Effector CD8-positive, alpha-beta T cell (primary cell): ENCODE measurements at places on chromosomes 11 and 22.

DNA sequence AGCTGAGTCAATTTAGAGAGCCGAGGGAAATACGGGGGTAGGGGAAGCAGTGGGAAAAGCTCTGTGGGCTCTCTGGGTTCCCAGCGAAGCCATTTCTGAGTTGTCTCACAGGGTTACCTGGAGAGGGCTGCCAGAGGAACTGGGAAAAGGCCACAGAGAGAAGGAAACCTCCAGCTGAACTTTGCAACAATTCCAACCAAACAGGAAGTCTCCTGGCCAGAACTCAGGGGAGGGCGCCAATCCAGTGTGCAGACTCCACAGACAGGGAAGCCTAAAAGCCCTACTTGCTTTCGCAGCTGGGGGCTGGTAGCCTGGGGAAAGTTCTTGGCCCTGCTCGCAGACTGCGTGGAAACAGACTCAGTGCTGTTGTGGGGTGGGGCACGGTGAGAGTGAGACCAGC lies 23.1 kb upstream of the GNAZ start:
- no peak for DNase-seq

DNA sequence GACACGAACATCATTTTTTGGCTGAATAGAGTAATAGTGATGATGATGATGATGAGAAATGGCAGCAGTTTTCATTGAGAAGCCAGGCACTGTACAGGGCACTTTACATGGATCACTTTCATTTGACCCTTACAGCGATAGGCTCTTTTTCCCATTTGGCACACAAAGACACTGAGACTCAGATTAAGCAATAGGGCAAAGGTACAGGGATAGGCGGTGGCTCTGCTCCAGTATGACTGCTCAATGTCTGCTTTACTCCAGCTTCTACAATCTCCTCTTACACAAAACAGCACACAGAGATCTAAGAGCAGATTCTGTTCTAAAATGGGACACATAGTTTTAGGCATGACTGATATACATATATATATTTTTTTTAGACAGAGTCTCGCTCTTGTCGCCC lies 40.6 kb downstream of the MPPED2 start:
- DNase-seq: no peak

DNA sequence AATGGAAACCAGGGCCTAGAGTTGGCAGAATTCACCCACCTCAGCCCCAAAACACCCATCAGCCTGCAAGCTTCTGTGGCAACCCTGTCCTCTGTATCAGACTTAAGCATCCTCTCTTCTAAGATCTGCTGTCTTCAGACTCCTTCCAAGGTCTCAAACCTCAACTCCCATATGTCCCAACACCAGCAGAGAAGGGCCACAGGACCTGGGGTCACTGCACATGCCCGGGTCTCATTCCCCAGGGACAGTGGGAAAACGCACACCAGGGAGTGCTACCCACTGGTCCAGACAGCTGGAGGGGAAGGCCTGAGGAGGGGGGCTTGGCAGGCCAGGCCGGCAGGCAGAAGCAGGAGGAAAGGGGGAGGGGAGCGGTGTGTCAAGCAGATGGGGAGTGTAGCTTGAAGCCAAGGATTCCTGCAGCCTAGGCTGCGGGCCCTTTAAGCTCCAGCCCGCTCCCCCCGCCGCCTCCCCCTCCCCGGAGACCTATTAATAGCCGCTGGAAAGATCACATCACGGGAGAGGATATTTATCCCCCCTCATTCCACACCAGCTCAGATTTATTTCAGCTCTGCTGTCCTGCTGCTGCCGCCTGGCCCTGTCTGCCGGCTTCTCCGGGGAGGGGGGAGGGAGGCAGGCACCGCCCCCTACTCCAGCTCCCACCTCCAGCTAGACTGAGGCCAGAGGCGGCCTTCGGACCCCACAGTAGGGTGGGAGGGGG lies 16.7 kb downstream of the BCL9L start:
- no peak for DNase-seq

GRCh38 chr11:24819006-24819405 lies 322.2 kb downstream of the LUZP2 start:
- no peak for DNase-seq

DNA sequence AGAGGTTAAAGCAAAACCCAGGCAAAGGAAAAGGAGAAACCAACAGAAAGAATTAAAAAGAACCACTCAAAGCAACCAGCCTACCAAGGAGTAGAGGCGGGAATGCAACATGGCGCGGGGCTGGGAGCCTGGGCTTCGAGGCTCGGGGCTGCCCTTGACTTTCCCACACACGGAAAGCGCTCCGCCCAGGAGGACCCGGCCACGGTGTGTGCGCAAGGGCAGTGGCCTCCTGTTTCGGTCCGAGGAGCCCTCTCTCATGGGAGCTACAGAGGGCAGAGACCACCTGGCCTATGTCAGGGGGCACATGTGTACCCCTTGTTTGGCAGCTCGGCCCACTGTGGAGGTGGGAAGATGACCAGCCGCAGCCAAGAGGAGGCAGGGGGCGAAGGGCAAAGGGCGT lies 55.9 kb downstream of the APOL1 start:
- DNase-seq: no peak

DNA sequence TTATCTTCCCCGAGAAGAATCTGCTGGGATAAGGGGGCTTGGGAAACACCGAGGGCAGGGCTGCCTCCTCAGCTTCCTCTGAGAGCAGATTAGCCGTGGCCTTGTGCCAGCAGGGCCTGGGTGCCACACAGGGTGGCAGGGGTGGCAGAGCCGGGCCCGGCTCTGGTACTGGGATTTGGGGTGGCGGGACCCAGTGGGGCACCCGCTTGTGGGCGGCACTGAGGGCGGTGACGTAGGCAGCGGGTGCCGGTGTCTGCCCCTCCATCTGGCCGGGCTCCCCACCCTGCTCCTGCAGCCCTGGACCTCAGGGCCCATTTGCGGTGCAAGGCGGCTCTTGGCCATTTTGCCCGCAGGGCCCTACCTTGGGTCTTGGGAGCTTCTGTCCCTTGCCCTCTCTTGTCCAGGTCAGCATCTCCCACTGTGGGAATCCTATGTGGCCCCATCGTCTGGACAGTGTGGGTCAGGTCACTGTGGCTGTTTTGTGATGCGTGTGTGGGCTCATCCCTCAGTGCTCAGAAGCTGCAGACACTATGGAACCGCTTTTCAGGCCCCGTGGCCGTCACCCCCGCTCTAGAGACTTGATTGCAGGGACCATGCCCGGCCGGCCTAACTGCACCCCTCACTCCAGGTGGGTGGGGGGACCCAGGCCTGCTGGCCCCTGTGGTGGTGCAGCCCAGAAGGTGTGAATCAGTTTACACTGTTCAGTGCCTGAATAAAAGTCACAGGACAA lies 29.7 kb upstream of the KRTAP5-6 start:
- no peak for DNase-seq

DNA sequence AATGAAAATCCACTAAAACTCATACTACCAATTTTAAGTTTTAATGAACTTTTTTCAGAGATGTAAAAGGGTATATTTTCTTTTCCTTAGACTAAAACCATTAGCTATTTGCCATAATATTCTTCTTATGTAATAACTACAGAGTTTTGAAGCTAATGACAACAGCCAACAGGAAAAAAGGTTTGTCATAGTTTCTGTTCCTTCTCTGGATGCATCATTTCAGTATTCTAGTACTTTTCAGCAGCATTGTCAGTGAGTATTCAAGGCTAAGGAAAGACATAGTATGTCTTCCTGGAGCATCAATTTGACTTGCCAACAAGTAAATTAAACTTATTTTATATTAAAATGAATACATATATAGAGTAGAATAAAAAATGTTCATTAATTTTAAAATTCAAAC lies 166.0 kb downstream of the METTL15 start:
- no peak for DNase-seq

- no peak for DNase-seq
Observed at GRCh38 chr11:119433358-119433725, 10.4 kb upstream of the THY1 start.

- no peak for DNase-seq
Observed at GRCh38 chr11:107018219-107018901, at the start of gene GUCY1A2. Gene GUCY1A2, minus strand, starts transcription at chr11:107018476. Its CDS starts 421 bp downstream, at chr11:107018055.

DNA sequence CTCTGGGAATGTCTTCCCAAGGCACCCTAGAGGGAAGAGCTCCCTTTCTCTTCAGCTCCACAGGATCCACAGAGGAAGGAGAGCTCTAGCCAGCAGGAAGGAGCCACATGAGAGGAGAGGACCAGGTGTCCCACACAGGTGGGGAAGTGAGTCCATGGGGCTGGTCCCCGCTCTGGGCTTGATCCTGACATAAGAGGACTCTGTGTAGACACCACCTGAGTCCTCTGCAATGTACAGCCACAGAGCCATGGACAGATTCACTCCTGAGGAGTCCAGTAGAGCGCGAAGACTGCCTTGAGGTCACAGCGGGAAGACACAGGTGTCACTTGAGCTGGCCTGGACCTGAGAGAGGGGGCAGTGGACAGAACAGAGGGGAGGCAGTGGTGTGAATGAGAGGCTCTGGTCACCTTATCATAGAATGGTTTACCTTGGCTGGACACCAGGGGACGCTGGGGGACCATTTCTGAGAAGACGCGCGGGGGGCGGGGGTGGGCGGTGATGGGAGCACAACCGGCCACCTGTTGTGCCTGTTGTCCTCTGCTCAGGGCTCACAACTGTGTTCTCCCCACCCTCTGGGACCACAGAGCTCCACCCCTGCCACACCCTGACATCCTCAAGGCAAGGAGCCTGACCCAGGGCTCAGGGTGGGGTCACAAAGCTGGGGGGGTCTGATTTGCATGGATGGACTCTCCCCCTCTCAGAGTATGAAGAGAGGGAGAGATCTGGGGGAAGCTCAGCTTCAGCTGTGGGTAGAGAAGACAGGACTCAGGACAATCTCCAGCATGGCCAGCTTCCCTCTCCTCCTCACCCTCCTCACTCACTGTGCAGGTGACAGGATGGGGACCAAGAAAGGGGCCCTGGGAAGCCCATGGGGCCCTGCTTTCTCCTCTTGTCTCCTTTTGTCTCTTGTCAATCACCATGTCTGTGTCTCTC lies 128.2 kb downstream of the ZNF280B start:
- no peak for DNase-seq

DNA sequence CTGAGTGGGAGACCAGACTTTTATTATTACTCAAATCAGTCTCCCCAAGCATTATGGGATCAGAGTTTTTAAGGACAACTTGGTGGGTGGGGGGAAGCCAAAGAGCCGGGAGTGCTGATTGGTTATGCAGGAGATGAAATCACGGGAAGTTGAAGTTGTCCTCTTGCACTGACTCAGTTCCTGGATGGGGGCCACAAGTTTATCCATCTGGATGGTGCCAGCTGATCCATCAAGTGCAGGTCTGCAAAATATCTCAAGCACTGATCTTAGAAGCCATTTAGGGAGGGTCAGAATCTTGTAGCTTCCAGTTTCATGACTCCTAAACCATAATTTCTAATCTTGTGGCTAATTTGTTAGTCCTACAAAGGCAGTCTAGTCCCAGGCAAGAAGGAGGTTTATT lies 53.5 kb upstream of the LMO1 start:
- no peak for DNase-seq

DNA sequence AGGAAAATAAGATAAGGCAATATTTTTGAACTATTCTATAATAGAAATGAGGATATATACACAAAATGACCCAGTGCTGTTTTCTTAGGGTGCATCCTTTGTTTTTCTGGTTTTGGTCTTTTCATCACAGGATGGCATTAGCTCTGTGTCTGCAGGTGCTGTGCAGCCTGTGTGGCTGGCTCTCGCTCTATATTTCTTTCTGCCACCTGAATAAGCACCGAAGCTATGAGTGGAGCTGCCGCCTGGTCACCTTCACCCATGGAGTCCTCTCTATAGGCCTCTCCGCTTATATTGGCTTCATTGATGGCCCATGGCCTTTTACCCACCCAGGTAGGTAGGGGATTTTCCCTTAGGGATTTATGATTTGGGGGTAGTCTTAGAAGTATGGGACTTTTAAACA lies 2.2 kb downstream of the TLCD5 start:
- DNase-seq: no peak

GRCh38 chr22:26617271-26618199 lies at the start of gene CRYBB1:
Gene CRYBB1, minus strand, starts transcription at chr22:26618027. Its CDS starts 1,708 bp downstream, at chr22:26616319.
- no peak for DNase-seq

- no peak for DNase-seq
Observed at GRCh38 chr11:61349189-61349751, 12.4 kb downstream of the CYB561A3 start.

DNA sequence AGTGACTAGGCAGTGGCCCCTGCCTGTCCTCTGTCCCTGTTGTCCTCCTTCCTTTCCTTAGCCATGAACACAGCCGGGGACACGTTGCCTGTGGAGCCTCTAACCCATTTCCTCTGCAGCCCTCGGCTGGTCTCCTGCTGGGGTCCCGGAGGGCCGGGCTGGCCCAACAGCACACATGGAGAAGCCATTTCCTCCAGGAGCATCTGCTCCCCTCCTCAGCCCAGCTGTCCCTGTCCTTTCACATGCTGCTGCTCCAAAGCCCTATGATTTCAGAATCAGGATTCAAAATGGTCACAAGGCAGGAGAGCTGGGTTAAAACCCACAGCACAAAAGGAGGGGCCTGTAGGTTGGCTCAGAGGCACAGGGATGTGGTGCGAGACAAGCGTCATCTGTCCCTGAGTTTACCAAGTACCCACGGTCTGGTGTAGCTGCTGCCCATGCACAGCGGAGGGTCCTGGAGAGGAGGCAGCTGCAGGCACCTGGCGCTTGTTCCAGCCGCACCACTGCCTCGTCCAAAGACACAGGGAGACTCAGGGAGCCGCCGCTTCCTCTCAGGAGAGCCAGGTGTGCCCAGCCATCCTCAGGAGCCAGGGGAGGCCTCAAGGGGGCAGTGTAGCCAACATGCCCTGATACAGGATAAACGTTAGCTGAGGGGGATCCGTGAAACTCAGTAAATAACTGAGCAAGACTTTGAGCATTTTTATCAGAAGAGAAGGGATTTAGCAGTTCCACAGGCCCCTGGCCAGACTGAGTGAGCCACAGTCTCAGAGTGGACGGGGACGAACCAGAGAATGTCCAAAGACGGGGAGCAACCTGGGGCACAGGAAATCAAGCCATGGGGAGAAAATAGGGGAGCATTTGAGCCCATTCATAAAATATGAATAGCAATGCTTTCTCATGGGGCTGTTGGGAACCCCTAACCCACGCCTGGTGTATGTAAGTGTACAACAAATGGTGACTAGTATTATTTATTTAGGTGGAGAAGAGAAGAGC lies 3.9 kb upstream of the VSIG10L2 start:
- DNase-seq: peak; percentile 25

DNA sequence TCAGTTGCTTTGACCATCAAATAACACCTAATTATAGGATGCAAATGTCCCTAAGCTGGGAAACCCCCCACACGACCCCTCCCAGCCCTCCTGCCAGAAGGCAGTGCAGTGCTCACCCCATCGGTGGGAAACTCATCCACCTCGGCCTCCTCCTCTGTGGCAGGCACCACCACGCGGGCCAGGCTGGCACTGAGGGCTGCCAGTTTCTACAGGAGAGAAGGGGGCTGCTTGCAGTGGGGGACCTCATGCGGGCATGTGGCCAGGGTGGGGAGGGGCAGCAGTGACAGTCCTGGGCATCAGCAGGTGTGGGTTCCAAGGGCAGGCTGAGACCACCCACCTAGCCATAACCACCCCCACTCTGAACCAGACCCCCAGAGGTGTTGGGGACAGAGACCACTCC lies 6.4 kb upstream of the GAL3ST1 start:
- no peak for DNase-seq
